ENCODE measurements at places on chromosomes 7 and 10. TPM values are rescaled to one million over a fixed set of nuclear protein-coding genes. Genes with fewer than 3 reads are reported as not detected.
A peak's percentile ranks its signal among the peaks of the same experiment; 100 is the strongest.

SLC18A3 gene
- not detected for total RNA-seq

SCIN gene
- total RNA-seq: 9.7 TPM

- H3K4me1 ChIP-seq: no peaks in the 10 kb centered on the region
- DNase-seq: no peak
- no peak overlapping the region for H3K27ac ChIP-seq
- H3K4me3 ChIP-seq: no peak overlapping the region
- no peaks in the 10 kb centered on the region for H3K36me3 ChIP-seq
- peaks cover 3% of the 10 kb centered on the region for H3K27me3 ChIP-seq
Measured at GRCh38 chr7:39923091-39923490, 27.0 kb upstream of the CDK13 start.

DNA sequence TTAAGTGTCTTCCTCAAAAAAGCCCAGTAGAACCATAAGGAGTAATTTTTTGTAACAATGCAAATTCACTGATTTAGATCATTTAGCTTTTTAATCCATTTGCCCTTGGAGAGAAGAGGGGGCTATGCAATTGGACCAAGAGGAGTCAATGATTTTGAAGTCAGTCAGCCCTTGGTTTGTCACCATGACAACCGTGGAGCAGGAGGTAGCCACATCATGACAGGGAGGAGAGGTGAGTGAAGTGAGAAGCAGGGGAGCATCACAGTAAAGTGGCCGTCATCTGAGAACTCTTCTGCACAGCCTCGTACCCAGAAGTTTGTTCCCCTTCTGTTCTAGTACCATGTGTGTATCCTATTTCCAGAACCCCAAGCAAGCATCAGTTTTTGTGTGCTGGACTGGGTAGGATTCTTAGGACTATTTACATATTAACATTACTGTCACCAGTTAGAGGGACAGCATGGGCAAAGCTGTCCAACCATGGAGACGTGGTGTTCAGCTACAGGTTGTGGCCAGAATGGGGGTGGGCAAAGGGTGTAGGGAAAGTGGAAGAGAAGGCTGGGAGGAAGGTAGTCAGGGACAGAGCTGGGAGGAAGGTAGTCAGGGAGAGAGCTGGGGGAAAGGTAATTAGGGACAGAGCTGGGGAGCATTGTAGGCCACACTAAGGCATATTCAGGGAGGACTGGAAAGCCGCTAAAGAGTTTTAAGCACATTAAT is 13.1 kb downstream of the UBE3C start:
- no peak for DNase-seq
- peaks cover 88% of the 10 kb centered on the region for H3K36me3 ChIP-seq
- H3K27ac ChIP-seq: no peak overlapping the region
- no peak overlapping the region for H3K4me3 ChIP-seq

CPXM2 gene
- total RNA-seq: not detected

ALOX5 gene
- total RNA-seq: 0.92 TPM

GRCh38 chr7:18997477-18998150 is 119.8 kb downstream of the TWIST1 start:
- H3K4me3 ChIP-seq: no peak overlapping the region
- no peaks in the 10 kb centered on the region for H3K4me1 ChIP-seq
- H3K27ac ChIP-seq: no peak overlapping the region
- no peak for DNase-seq
- no peaks in the 10 kb centered on the region for H3K27me3 ChIP-seq

DNA sequence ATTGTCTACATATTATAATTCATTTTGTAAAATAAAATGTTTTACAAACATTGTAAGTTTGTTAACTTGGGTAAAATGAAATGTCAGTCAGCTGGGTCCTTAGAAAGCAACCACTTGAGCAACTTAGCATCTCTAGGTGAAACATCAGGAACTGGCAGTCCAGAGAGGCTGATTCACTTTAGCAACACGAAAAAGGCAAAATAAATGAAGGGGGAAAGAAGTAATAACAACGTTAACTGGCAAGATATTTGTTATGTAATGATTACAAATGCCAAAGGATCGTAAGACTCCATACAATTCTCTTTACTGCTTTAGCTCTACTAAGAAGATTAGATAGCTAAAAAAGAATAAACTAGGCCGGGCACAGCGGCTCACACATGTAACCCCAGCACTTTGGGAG is 5.0 kb downstream of the PDZD8 start:
- peak overlapping the region; percentile 92 for H3K4me3 ChIP-seq
- no peaks in the 10 kb centered on the region for H3K27me3 ChIP-seq
- peaks cover 21% of the 10 kb centered on the region for H3K36me3 ChIP-seq
- no peak for DNase-seq
- H3K27ac ChIP-seq: no peak overlapping the region
- peaks cover 16% of the 10 kb centered on the region for H3K4me1 ChIP-seq

BAMBI gene
- 18.7 TPM for total RNA-seq

- DNase-seq: peak; percentile 24
- no peaks in the 10 kb centered on the region for H3K4me1 ChIP-seq
- no peaks in the 10 kb centered on the region for H3K36me3 ChIP-seq
- no peak overlapping the region for H3K4me3 ChIP-seq
Measured at GRCh38 chr7:144842377-144842851, 6.6 kb upstream of the TPK1 start.

GRCh38 chr7:53437336-53437735 is 401.9 kb downstream of the POM121L12 start:
- no peak overlapping the region for H3K4me3 ChIP-seq
- H3K27me3 ChIP-seq: no peaks in the 10 kb centered on the region
- H3K4me1 ChIP-seq: no peaks in the 10 kb centered on the region
- no peak for DNase-seq
- H3K36me3 ChIP-seq: no peaks in the 10 kb centered on the region
- no peak overlapping the region for H3K27ac ChIP-seq

DNA sequence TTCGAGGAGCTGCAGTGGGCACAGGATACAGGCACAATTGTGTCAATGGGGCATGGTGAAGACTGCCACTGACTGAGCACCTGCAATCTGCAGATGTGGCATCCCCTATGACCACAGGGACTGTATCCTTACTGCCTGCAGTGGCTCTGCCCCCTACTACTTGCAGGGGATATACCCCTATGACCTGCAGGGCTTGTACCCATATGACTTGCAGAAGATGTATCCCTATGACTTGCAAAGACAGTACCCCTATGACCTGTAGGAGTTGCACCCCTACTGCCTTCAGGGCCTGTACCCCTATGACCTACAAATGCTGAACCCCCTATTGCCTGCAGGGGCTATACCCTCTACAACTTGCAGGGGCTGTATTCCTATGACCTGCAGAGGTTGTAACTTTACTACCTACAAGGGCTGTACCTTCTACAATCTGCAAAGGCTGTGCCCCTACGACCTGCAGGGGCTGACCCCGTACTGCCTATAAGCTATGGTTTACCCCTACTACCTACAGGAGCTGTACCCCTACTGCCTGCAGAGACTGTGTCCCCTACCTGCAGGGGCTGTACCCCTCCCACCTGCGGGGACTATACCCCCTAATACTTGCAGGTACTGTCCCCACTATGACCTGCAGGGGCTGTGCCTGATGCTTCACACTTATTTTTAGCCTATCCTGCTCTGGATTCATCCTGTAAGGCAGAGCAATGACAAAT is 65.9 kb upstream of the ADAM12 start:
- H3K36me3 ChIP-seq: no peaks in the 10 kb centered on the region
- DNase-seq: no peak
- H3K4me1 ChIP-seq: no peaks in the 10 kb centered on the region
- H3K27ac ChIP-seq: no peak overlapping the region
- no peak overlapping the region for H3K4me3 ChIP-seq
- H3K27me3 ChIP-seq: no peaks in the 10 kb centered on the region

DNA sequence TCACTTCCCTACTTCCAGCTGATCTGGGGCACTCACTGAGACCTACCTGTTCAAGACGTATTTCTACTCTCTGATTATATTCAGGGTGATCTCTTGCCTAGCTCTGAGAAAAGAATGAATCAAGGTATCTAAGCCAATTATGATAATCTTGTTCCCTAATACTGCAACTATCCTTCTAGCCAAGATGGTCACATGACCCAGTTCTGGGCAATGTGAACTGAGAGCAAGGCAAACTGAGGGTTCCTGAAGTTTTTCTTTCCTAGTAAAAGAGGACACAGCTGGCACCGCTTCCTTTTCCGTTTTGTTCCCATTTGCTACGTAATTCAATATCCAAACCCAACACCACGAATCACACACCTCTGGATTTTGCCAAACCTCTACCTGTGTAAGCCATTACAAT is 5.9 kb upstream of the GPAM start:
- no peak overlapping the region for H3K4me3 ChIP-seq
- H3K27ac ChIP-seq: no peak overlapping the region
- H3K4me1 ChIP-seq: 0 out of 3 replicates have a peak, but pooled peaks cover 2% of the 10 kb centered on the region

DNA sequence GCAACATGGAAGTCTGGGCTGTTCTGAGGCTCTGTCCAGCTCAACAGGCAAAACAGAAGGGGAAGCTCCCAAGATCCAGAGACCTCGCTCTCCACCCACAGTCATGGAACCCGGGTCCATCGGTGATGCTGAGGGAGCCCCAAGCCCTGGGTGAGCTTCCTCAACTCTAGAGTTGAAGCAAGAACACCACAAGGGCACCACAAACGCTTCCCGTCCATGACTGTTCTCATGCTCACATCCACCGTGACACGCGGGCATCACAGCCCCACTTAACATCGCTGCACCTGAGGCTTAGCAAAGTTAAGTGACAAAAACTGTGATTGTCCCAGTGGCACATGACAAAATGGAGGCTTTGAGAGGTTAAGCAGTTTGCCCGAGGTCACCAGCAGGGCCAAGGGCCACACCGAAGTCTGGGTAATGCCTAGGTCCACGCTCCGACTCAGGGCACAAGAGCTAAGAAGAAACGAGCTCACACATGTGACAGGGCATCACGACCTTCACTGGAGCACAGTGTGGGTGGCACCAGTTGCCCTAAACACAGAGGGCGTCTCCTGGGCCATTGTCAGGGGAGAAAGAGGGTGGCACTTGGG is 110.6 kb downstream of the OAT start:
- H3K27ac ChIP-seq: no peak overlapping the region
- no peak overlapping the region for H3K4me3 ChIP-seq
- H3K36me3 ChIP-seq: no peaks in the 10 kb centered on the region
- H3K27me3 ChIP-seq: peaks cover 18% of the 10 kb centered on the region
- no peak for DNase-seq
- H3K4me1 ChIP-seq: no peaks in the 10 kb centered on the region

- H3K36me3 ChIP-seq: no peaks in the 10 kb centered on the region
- no peak overlapping the region for H3K27ac ChIP-seq
Measured at GRCh38 chr10:120195984-120196712, 260.9 kb upstream of the PLPP4 start.

- no peak for DNase-seq
- H3K4me3 ChIP-seq: no peak overlapping the region
- H3K27ac ChIP-seq: no peak overlapping the region
- H3K4me1 ChIP-seq: peaks cover 12% of the 10 kb centered on the region
Measured at GRCh38 chr10:99234791-99235657, 628 bp downstream of the HPSE2 start.

DNA sequence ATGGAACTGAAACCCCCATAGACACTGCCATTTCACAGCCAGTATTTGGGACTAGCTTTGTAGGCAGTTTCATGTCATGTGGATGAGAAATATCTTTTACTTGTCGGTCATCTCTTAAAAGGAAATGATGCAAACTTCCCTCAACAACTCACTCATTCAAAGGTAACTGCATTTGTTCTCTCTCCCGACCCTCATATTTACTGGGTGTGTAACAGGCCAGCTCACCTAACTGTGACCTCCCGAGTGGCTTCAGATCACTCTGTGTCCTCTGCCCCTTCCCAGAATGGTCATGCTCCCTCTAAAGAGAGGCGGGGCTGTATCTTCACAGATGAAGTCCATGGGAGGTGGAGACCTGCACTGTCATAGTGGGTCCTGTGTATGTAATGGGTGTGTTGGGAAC is 14.7 kb downstream of the LRRC18 start:
- no peak overlapping the region for H3K27ac ChIP-seq
- peaks cover 28% of the 10 kb centered on the region for H3K27me3 ChIP-seq
- H3K4me1 ChIP-seq: no peaks in the 10 kb centered on the region

- no peak overlapping the region for H3K27ac ChIP-seq
- peaks cover 31% of the 10 kb centered on the region for H3K36me3 ChIP-seq
- H3K27me3 ChIP-seq: no peaks in the 10 kb centered on the region
- no peaks in the 10 kb centered on the region for H3K4me1 ChIP-seq
Measured at GRCh38 chr7:138502023-138502767, 42.1 kb downstream of the TRIM24 start.

DNA sequence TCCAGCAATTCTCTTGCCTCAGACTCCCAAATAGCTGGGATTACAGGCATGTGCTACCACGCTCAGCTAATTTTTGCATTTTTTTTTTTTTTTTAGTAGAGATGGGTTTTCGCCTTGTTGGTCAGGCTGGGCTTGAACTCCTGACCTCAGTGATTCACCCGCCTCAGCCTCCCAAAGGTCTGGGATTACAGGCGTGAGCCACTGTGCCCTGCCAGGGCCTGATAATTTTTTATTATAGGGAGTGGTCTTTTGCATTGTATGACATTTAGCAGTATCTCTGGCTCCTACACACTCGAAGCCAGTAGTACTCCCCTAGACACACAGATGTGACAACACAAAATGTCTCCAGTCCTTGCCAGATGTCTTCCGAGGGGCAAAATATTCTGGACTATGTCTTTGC is 124.0 kb downstream of the DKK1 start:
- H3K27ac ChIP-seq: no peak overlapping the region
- no peak overlapping the region for H3K4me3 ChIP-seq
- H3K27me3 ChIP-seq: no peaks in the 10 kb centered on the region

DNA sequence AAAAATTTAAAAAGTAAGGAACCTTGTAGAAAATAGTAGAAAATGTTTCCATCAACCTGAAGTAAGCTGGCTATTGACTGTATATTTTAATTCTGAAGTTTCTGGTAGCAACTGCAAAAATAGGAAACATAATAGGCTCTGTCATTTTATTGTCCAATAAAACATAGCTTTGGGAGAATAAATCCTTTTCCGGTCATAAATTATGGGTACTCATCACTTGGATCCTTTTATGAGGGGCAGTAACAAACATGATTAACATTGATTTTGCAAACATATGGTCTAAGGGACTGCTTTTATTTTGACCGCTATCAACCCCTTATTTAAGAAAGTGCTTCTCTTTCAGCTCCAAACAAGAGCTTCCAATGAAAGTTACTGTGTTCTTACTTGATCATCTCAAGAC is 495.9 kb upstream of the ANKRD30A start:
- H3K4me3 ChIP-seq: no peak overlapping the region
- DNase-seq: no peak
- H3K27ac ChIP-seq: no peak overlapping the region
- no peaks in the 10 kb centered on the region for H3K27me3 ChIP-seq
- no peaks in the 10 kb centered on the region for H3K4me1 ChIP-seq
- H3K36me3 ChIP-seq: no peaks in the 10 kb centered on the region

CDHR3 gene
- 0.34 TPM for total RNA-seq

DNA sequence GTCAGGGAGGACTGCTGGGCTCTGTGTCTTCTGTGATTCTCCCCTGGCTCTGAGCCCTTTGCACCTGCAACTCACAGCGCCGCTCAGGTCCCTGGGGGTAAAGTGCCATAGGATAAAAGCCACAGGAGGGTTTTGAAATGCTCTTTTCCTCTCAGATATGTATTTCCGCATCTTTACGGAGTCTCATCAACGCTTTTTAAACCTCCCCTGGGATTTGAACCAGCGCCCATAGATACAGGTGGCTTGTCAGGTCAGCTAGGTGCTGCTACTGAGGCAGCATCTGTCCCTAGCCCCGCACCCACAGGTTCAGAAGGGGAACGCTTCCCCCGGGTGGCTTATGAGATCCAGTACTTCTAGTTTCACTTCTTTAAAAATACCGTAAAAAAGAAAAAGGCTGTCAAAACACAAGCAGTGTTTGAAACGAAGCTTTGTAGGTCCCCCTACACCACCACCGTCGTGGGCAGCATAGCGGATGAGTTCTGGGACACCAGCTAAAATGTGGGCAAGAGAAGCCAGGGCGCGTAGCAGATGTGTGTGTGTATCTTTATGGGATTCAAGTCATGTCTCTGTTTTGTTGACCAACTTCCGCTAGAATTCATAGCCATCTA is 173.5 kb downstream of the CUX1 start:
- no peaks in the 10 kb centered on the region for H3K27me3 ChIP-seq
- no peak overlapping the region for H3K4me3 ChIP-seq
- H3K27ac ChIP-seq: no peak overlapping the region
- DNase-seq: no peak
- peaks cover 11% of the 10 kb centered on the region for H3K36me3 ChIP-seq
